ENCODE measurements at places on chromosomes 16 and 17.

- no peak for DNase-seq
These were observed 188.6 kb upstream of the PSMD7 start for GRCh38 chr16:74107795-74108610.

DNA sequence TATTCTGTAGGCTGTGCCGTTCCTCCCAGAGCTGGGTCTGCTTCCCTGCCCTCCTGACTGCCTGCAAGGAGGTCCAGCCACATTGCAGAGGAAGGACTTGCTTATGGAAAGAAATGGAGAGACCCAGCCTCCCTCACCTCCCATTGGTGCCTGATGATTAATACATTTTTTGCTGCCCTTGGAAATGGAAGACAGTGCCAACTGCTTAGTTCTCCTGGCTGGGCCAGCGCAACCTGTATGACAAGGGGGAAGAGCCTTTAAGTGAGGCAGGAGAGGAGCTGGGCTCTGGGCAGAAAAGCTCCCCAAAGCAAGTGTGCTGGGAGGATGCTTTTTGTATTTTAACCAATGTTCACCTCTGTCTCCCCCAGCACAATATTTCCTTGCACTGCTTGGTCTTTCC, 238.5 kb downstream of the SOX9 start:
- no peak for DNase-seq

DNA sequence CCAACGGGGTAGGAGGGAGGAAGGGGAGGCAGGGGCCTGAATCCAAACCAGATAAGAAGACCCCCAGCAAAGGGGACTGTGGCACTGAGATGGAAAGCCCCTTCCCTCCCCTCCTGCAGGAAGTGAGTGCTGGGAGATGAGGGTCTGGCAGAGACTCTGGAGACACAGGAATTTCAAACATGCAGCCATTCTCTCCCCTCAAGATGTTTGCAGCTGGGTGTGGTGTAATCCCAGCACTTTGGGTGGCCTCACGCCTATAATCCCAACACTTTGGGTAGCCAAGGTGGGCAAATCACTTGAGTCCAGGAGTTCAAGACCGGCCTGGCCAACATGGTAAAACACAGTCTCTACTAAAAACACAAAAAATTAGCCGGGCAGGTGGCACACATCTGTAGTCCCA, 33.9 kb upstream of the FAAP100 start:
- no peak for DNase-seq

GRCh38 chr17:48809182-48809581, 7.8 kb downstream of the TTLL6 start:
- DNase-seq = no peak
